ENCODE measurements at places on chromosomes 3 and 15.

- DNase-seq: no peak
These were observed 91.3 kb downstream of the SUCNR1 start for GRCh38 chr3:151964743-151965142.

DNA sequence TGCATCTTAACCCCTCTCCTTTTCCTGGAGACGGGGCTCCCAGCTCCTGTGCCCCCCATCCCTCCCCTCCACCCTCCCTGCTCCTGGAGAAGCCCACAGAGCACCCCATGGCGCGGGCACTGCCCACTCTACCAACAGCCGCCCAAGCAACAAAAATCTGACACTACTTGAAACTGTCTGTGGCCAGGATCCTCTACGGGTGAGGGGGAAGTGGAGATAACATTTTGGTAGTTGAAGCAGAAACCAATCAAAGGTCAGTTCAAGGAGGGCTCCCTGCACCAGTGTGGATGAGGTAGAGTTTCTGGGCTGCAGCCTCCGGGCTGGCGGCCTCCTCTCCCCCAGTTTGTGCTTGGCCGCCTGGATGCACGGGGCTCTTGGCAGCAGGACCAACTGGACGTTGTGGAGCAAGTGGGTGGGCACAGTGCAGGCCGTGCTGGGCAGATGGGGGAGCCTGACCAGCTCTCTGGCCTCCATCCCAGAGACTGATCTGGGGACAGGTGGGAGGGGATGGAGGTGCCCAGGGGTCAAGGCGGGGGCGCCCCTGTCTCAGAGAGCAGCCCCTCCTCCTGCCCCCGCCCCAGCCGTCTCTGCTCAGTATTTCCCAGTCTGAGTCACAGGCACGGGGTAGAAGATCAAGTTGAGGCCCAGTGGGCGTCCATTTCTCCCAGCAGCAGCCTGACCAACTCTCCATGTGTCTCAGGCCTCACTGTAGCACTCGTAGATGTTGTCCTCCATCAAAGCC is 12.8 kb downstream of the H1-8 start:
- DNase-seq: no peak

GRCh38 chr3:167251678-167252077 is 128.4 kb downstream of the ZBBX start:
- peak; percentile 29 for DNase-seq

DNA sequence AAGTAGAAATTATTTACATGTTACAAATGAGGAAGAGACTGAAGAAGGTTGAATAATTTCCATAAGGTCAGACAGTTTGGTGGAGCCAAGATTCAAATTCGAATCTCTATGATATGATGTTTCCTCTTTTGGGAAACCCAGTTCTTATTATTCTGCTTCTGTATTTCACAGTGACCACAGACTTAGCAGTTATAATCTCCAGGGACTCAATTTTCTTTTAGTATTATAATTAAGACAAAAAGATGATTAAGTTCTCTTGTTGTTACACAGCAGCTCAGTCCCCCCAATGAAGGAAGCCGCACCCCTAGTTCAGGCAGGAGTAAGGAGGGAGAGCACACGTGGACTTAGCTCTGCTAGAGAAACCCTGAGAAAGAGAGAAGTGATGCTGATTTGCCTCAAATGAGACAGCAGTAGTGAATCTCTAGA is 130.6 kb downstream of the CCNL1 start:
- DNase-seq: peak; percentile 15

GRCh38 chr3:55440104-55440708 is 46.9 kb downstream of the WNT5A start:
- no peak for DNase-seq

- no peak for DNase-seq
These were observed 37.8 kb downstream of the PTH1R start for GRCh38 chr3:46915297-46915822.

DNA sequence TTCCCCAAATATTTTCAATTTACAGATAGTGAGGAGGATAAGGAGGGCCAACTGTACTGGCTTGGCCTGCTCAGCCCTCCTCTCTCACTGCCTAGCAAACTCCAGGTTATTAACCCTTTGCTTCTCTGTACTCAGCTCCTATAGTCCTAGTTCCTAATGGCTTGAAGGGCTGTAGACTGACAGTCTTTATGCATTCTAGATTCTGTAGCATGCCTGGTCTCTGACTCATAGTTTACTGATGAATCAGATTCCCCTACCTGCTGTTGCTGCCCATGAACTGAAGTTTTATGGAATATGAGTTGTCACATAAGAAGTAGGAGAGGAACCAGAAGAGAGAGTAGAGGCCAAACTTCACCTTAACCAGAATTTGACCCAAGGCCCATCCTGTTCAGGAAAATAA is 27.1 kb upstream of the MAP3K13 start:
- no peak for DNase-seq

DNA sequence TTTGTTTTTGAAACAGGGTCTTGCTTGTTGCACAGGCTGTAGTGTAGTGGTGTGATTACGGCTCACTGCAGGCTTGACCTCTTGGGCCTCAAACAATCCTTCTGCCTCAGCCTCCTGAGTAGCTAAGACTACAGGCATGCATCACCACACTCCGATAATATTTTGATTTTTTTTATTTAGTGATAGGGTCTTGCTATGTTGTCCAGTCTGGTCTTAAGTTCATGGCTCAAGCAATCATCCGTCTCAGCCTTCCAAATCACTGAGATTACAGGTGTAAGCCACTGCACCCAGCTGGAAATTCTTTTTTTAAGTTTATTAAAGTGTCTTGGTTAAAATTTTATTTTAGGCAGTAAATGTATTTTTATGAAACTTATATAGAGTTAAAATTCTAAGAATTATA is 32.2 kb upstream of the RAP2B start:
- DNase-seq: no peak

GRCh38 chr3:117084739-117085270 is 375.2 kb downstream of the TUSC7 start:
- DNase-seq: no peak

- no peak for DNase-seq
These were observed 59.9 kb upstream of the CHRM5 start for GRCh38 chr15:33908406-33908805.

DNA sequence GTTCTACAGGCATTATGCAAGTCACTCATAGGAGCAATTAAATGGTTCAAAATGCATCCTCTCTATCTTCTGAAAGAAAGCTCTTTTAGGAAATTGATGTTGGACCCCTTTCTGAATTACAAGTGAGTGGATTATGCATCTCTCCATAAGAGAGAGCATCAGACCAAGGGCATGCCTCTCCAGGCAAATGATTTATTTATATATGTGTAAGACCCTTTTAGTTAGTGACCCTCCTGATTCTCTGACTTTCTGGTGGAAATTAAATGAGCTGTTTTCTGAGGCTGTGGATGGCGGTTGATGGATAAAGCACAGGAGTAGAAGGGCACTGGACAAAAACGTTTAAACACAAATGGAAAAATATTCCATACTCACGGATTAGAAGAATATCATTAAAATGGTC is 62.6 kb downstream of the CADPS start:
- no peak for DNase-seq

DNA sequence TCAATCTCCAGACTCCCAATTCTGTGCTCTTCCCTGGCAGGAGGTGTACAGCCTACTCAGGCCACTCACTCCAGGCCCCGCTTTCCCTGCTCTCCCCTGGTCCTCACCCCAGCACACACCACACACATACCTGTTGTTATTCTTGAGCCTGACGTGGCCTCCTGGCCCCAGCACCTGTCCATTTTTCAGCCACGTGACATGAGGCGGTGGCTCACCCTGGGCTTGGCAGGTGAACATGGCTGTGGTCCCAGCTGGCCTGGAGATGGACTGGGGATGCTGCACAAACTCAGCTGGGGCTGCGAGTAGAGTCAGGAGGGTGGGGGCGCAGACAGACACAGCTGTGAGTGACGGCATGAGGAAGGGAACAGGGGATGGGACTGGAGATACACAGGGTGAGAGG is 27.3 kb downstream of the RNU5B-1 start:
- no peak for DNase-seq

GRCh38 chr3:195563317-195563716 is 20.2 kb upstream of the PPP1R2 start:
- no peak for DNase-seq

GRCh38 chr15:96344060-96344705 is 13.7 kb downstream of the NR2F2 start:
- no peak for DNase-seq

- DNase-seq: no peak
These were observed 290.7 kb downstream of the CHST2 start for GRCh38 chr3:143410259-143410658.

DNA sequence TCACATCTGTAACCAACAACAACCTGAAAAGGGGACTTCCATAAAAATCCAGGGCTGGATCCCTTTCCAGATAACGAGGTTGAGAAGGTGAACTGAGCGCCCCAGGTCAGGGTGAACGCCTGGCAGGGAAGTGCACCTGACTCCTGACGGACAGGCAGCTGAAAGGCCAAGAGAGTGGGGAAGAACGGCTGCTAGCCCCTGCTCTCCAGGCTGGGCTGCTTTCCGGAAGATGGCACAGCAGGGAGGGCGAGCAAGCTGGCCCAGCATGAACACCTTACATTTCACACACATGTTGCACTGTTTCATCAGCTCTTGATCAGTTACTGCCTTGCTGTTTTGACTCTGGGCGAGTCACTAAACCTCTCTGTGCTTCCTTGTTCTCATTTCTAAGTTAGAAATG is 127.2 kb upstream of the IQSEC1 start:
- DNase-seq: no peak

DNA sequence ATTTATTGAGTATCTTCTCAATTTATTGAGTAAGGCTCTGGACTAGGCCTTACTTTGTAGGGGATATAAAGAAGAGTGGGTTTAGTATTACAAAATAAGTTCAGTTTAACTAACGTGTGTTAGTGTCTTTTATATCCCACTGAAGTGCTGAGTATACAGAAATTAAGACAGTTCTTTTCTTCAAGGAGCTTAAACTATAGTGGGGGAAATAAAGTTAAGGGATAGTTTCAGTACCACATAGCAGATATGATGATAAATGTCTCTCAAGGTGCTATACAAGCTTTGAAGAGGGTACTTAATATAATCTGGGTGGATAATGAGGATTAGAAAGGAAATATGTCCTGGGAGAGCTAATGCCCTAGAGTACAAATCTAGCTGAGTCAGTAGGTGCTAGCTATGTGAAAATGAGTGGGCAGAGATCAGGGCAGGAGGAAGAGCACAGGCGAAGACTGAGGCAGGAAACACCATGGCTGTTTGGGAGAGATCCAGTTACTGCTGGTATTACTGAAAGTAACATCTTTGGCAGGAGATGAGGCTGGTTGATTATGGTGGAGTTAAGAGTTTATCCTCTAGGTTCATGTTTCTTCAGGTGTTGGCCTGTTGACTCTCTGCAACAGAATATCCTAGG is 46.0 kb downstream of the TEX9 start:
- DNase-seq: no peak

DNA sequence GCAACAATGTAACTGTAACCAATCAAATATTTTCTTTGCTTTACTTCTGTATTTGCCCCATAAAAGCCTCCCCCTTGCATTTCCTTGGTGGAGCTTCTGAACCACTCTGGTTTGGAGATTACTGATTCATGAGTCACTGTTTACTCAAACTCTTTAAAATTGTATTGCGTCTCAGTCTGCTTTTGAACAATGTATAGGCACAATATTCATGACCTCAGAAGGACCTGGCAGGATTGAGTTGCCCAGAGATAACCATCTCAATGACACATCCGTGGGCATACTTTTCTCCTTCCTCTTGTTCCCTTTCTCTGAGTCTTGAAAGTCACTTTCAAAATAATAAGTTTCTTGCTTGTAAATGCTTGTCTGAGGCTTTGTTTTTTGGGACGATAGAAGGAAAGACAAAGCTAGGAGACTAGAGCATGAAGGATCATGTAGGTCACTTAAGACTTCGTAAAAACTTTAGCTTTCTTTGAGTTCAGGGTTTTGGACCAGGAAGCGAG is 57.1 kb upstream of the POU1F1 start:
- peak; percentile 63 for DNase-seq

DNA sequence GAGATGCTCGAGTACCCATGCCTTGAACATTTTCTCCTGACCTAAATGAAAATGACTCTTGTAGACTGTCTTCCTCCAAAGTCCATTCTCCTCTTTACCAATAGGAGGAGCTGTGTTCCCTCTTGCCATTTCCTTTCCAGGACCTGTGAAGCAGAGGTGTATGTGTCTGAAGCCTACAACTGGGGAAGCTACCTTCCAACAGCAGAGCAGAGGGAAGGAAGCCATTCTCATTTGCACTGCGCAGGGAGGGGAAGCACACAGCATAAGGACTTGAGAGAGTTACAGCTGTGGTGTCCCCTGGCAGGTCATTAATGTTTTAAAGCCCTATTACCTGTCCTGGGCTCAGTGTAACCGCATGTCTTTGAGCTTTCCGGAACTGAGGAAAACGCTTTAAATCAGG is 38.7 kb downstream of the HSPBAP1 start:
- DNase-seq: peak; percentile 72
